ENCODE measurements at places on chromosomes 5 and 9.

GRCh38 chr5:5331848-5332247 is 90.6 kb upstream of the ICE1 start:
- no peak for DNase-seq

GRCh38 chr9:131640438-131641137 is 95.3 kb downstream of the PRRT1B start:
- peak; percentile 50 for DNase-seq

DNA sequence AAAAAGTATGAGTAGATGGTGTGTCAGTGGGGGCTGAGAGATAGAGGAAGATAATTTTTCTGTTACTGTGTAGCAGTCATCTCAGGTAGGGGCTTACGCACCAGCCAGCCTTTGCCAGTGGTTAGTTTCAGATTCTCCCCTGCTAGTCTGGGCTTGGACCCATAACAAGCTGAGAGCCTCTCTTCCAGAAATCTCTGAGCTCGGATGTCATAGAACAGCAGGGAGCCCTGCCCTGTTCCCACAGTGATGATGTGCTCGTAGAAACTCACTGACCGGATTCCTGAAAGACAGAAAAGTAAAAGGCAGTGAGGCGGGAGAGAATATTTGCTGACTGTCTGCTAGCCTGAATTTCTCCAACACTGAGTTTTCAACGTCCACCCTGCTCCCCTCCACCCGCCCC is 37.2 kb downstream of the DCAF12 start:
- no peak for DNase-seq

DNA sequence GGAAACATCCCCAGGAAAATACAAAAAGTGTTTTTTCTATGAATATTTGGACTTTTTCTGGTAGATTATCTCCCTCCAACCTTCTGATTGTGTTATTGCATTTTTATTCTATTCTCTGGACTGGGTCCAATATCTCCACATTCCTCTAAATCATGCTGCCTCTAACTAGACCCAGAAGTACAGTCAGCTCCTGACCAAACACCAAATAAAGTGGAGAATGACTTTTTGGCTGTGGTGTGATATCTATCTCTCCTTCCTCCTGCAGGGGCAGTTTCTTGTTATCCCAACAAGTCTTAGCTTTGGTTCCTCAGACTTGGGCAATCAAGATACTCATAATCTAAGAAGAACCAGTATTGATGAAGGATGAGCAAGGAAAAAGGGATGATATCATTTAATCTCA is 3.2 kb upstream of the RAI14 start:
- DNase-seq = peak; percentile 85

DNA sequence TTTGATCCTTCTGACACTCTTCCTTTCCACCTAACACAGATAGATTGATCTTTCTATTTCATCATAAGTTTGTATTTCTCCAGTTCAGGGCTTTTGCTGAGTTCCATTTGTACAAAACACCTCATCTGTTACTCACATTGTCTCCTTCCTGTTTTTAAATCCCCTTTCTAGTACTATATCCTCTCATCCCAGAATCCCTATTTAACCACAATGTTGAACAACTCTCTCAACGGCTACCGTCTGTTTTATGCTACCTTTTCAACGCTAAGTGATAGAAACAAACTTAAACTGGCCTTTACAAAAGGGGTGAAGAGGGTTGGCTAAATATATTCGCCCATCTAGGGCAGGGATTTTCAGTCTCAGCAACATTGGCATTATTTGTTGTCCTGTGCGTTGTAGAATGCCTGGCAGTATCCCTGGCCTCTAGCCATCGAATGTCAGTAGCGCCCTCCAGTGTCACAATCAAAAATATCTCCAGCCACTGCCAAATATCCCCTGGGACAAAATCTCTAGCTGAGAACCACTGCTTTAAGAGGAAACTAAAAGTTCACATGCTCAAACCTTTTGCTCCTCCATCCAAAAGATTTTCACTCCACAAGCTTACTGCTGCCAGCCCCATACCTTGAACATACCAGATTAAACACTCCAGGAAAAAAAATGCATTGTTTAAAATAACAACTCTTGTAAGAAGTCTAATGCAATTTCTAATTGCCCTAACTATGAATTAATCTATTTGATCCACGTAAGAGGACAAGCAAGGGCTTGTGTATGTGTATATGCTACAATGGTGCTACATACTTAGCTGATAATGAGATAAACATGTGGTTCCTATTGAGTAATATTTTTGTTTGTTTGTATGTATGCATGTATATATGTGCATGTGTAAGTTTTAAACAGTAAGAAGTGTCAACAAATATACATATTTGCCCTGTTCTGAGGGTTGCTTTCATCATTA is 344.0 kb downstream of the PTPRD start:
- DNase-seq = peak; percentile 45

Data from fibroblast of skin of abdomen (primary cell).